Cardiac muscle cell (in vitro differentiated cells and primary cell): ENCODE measurements at places on chromosomes 1 and 21. TPM values are rescaled to one million over a fixed set of nuclear protein-coding genes. Genes with fewer than 3 reads are reported as not detected.

Gene PKP1
- 0.03 and 0.04 TPM in 2 replicates for total RNA-seq

Gene CYP4Z1
- not detected in 2 replicates for total RNA-seq

DNA sequence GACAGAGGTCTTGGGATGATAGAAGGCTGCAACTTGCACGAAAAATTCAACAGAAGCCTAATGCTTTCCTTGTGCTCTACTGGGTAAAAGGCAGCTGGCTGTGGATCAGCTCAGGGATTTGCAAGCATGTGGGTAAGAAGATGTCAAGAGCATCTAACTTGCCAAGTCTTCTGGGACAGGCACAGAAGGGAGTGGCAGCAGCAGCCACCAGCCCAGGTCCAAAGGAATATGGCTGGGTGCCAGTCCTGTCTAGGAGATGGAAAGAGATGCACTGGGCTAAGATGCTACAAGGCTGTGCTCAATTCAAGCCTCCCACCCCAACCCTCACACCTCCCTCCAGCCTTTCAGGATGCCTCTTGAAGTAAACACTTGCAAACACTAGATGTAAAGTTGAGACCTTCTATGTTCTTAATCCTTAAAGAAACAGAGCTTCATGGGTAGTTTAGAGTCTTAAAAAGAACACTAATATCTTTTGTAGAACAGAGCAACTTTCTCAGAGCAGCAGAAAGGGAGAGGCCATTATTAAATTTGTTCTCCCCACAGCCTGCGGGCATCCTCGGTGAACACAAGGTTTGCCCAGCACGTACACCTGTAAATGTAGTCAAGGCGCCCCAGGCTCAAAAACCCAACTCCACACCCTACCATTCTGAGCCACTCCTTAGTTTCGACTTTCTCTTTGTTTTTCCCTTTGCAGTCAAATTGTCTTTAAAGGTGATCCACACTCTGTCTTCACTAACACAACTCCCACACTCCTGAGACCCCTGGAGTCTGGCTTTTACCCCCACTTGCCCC lies 64.6 kb upstream of the BCAR3 start:
- peaks cover 90% of the 10 kb centered on the region for H3K27me3 ChIP-seq
- no peak overlapping the region for H3K27ac ChIP-seq
- DNase-seq: no peak
- no peaks in the 10 kb centered on the region for H3K36me3 ChIP-seq
- peaks cover 9% of the 10 kb centered on the region for H3K4me1 ChIP-seq

GRCh38 chr1:156582388-156583017 lies 3.0 kb downstream of the TTC24 start:
- no peak overlapping the region for H3K4me3 ChIP-seq
- H3K4me1 ChIP-seq: peaks cover 8% of the 10 kb centered on the region
- no peak for DNase-seq
- no peaks in the 10 kb centered on the region for H3K27me3 ChIP-seq

- DNase-seq: no peak
- H3K4me3 ChIP-seq: no peak overlapping the region
- H3K36me3 ChIP-seq: no peaks in the 10 kb centered on the region
- peaks cover 6% of the 10 kb centered on the region for H3K4me1 ChIP-seq
- no peak overlapping the region for H3K27ac ChIP-seq
Measured at GRCh38 chr1:55860798-55861519, 645.8 kb upstream of the USP24 start.

DNA sequence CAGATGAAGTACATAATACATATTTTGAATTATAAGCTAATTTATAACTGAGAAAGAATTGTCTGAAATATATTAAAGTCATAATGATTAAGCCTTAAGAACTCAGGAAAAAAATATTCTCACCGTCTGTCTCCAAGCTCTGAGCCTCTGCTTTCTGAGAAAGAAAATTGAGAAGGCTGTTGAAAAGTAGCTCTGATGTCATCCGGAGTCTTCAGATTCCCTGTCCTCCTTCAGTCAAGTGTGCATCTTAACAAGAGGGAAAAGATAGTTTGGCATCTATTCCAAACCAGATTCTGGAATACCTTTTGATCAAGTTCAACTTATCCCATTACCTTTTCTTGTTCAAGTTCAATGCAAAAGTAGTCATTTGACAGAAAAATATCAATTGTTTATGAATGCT lies 50.6 kb downstream of the NRIP1 start:
- no peak overlapping the region for H3K4me3 ChIP-seq
- no peak for DNase-seq
- H3K27ac ChIP-seq: no peak overlapping the region
- H3K4me1 ChIP-seq: peaks cover 11% of the 10 kb centered on the region

Gene SLAMF7
- not detected in 2 replicates for total RNA-seq

- no peaks in the 10 kb centered on the region for H3K27me3 ChIP-seq
- H3K27ac ChIP-seq: no peak overlapping the region
- H3K4me1 ChIP-seq: peaks cover 3% of the 10 kb centered on the region
- no peaks in the 10 kb centered on the region for H3K36me3 ChIP-seq
- DNase-seq: no peak
Measured at GRCh38 chr1:212852105-212852688, 4.7 kb upstream of the SPATA45 start.

Gene MYBPH
- 0.53 and 1.4 TPM in 2 replicates for total RNA-seq

DNA sequence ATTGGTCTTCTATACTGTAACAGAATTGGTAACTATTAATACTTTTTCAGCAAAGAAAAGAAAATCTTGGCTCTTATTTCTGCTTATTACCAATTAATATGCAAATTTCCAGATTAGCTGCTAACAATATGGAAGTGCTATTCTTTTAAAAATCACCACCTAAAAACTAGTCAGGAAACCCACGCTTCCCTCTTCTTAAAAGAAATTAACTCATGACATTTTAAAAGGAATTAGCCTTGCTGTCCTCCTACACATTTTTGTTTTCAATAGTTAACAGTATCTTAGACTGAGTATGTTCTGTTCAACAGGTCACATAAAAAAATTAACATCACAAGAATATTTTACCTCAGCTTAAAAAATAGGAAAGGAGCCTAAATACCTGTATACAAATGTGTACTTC lies 27.3 kb downstream of the ABL2 start:
- H3K27ac ChIP-seq: no peak overlapping the region
- H3K4me3 ChIP-seq: no peak overlapping the region
- H3K36me3 ChIP-seq: no peaks in the 10 kb centered on the region
- DNase-seq: no peak

Gene LIPI
- total RNA-seq: not detected in 2 replicates

- no peak for DNase-seq
- peaks cover 17% of the 10 kb centered on the region for H3K27me3 ChIP-seq
- no peak overlapping the region for H3K4me3 ChIP-seq
- no peaks in the 10 kb centered on the region for H3K4me1 ChIP-seq
Measured at GRCh38 chr1:156823210-156823790, 6.7 kb upstream of the SH2D2A start.

DNA sequence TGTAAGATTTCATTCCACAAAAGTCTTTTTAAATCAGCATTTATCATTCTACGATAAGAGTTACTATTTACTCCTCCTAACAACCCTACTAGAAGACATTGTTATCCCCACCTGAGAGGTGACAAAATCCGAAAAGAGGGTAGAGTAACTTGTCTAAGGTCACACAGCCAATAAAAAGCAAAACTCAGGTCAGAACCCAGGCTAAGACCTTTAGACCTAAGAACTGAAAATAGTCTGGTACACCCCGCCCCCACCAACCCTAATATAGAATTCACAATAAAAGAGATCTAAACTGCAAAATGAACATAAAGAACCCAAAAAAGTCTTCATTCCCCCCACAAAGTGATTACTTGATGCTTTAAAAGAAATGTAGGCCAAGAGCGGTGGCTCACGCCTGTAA lies 18.6 kb downstream of the COA7 start:
- H3K36me3 ChIP-seq: no peaks in the 10 kb centered on the region
- H3K27me3 ChIP-seq: no peaks in the 10 kb centered on the region
- H3K4me1 ChIP-seq: peaks cover 6% of the 10 kb centered on the region
- DNase-seq: no peak
- no peak overlapping the region for H3K27ac ChIP-seq

DNA sequence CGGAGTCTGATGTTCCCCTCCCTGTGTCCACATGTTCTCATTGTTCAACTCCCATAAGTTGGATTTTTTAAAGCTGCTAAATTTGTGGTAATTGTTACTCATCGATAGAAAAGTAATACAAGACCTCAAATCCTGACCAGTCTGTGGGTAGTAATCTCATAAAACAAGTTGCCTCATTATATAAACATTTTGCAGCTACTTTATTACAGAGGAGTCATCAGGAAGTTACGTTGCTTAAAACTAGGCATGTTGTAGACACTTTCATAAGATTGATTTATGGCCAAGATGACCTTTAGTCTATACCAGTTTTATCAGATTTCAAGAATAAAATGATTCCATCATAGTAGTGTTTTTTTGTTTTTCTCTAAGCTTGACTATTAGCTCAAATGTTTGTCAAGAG lies 208.8 kb downstream of the GIPC2 start:
- no peaks in the 10 kb centered on the region for H3K36me3 ChIP-seq
- peaks cover 16% of the 10 kb centered on the region for H3K27me3 ChIP-seq
- H3K4me3 ChIP-seq: no peak overlapping the region
- H3K27ac ChIP-seq: no peak overlapping the region

DNA sequence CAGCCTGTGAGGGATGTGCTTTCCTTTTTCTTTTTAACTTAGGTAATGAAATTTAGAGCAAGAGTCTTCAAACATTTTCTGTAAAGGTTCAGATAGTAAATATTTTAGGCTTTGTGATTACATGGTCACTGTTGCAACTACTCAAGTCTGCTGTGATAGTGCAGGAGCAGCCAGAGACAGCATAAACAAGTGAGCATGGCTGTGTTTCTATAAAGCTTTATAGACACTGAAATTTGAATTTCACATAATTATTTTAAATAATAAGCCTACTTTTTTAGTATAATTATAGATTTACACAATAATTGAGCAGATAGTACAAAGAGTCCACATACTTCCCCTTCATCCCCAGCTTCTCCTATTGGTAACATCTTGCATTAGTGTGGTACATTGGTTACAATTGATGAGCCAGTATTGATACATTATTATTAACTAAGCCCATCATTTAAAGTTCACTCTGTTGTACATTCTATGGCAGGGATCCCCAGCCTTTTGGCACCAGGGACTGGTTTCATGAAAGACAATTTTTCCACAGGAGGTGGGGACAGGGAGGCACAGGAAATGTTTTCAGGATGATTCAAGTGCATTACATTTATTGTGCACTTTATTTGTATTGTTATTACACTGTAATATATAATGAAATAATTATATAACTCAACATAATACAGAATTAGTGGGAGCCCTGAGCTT lies 3.0 kb downstream of the ATF6 start:
- no peaks in the 10 kb centered on the region for H3K27me3 ChIP-seq
- H3K4me3 ChIP-seq: no peak overlapping the region
- H3K4me1 ChIP-seq: peaks cover 6% of the 10 kb centered on the region
- no peaks in the 10 kb centered on the region for H3K36me3 ChIP-seq
- no peak overlapping the region for H3K27ac ChIP-seq

DNA sequence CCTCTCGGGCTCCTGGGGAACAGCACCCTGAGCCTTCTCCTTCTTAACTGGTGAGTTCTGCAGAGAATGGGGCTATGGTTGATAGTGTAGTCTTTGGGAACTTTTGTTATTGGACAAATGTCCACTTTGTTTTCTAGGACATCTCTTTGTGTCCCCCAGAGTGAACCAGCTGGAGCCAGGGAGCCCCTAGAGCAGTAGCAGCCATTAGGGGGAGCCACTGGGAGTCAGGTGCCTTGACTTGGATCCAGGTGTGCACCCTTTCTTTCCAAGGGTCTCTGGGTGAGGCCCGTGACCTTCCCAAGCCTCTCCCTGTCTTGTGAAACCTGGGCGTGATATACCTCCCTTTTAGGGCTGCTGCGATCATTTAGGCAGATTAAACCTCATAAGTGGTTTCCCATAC lies 36.9 kb downstream of the ABCG1 start:
- H3K4me3 ChIP-seq: no peak overlapping the region
- no peak overlapping the region for H3K27ac ChIP-seq
- no peaks in the 10 kb centered on the region for H3K4me1 ChIP-seq
- H3K36me3 ChIP-seq: no peaks in the 10 kb centered on the region
- DNase-seq: no peak

DNA sequence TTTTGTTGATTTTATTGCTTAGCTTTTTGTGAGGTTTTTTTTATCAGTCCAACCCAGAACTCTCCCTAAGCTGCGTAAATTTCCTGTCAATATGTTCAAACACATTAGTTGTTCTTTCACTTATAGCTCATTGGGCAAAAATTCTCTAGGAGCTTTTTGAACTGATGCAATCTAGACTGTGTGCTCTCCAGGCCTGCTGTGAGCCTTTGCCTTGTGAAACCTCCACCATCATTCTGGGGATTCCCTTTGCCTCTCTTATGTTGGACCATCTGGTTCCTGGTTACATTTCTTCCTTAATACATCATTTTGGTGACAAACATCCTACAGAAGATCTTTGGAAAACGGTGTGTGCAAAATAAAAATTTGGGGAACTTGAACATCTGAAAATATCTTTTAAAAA lies 247.2 kb downstream of the LRRC7 start:
- DNase-seq: no peak
- no peaks in the 10 kb centered on the region for H3K36me3 ChIP-seq
- no peaks in the 10 kb centered on the region for H3K4me1 ChIP-seq
- H3K4me3 ChIP-seq: no peak overlapping the region

DNA sequence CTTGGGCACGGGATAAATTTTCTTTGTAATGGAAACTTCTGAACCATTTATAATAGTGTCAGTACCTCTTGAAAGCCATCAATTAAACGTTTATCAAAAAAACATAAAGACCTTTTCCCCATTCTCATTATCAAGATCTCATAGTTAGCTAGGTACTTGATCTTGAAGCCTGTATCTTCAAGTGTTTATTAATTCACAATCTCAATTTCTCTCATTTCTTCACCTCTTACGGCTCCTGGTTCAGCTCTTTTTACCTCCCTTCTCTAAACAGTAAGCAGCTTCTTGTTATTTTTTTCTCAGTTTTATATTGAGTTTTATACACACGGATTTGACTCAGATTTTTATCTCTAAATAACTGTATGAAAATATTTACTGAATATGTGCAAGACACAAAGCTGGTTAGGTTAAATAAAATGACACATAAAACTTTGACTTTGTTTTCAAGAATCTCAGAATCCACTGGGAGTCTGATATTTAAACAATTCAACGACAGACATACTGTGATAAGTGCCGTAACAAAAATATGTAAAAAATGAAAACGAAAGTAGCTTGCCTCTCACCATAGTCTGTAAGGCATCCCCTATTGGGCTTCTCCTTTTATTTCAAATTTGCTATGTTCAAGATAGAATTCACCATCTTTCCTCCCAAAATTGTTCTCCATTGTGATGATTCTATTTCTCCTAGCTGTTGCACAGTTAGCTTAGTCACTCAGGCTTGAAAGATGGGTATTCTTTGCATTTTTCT lies 411.6 kb upstream of the ZRANB2 start:
- no peaks in the 10 kb centered on the region for H3K27me3 ChIP-seq
- no peak overlapping the region for H3K4me3 ChIP-seq
- no peak overlapping the region for H3K27ac ChIP-seq
- H3K4me1 ChIP-seq: no peaks in the 10 kb centered on the region
- H3K36me3 ChIP-seq: no peaks in the 10 kb centered on the region
- DNase-seq: no peak

Gene DDAH1
- 14.0 and 15.5 TPM in 2 replicates for total RNA-seq

GRCh38 chr1:195574511-195574910 lies 1033.7 kb downstream of the KCNT2 start:
- DNase-seq: no peak
- no peak overlapping the region for H3K4me3 ChIP-seq
- H3K27me3 ChIP-seq: no peaks in the 10 kb centered on the region
- H3K27ac ChIP-seq: no peak overlapping the region
- H3K36me3 ChIP-seq: no peaks in the 10 kb centered on the region

Gene OR2T29
- total RNA-seq: not detected in 2 replicates

GRCh38 chr21:16572032-16572431 lies 842.2 kb downstream of the USP25 start:
- no peaks in the 10 kb centered on the region for H3K4me1 ChIP-seq
- no peak overlapping the region for H3K27ac ChIP-seq
- H3K27me3 ChIP-seq: no peaks in the 10 kb centered on the region
- H3K4me3 ChIP-seq: no peak overlapping the region
